ENCODE measurements at places on chromosomes 7 and 10.

DNA sequence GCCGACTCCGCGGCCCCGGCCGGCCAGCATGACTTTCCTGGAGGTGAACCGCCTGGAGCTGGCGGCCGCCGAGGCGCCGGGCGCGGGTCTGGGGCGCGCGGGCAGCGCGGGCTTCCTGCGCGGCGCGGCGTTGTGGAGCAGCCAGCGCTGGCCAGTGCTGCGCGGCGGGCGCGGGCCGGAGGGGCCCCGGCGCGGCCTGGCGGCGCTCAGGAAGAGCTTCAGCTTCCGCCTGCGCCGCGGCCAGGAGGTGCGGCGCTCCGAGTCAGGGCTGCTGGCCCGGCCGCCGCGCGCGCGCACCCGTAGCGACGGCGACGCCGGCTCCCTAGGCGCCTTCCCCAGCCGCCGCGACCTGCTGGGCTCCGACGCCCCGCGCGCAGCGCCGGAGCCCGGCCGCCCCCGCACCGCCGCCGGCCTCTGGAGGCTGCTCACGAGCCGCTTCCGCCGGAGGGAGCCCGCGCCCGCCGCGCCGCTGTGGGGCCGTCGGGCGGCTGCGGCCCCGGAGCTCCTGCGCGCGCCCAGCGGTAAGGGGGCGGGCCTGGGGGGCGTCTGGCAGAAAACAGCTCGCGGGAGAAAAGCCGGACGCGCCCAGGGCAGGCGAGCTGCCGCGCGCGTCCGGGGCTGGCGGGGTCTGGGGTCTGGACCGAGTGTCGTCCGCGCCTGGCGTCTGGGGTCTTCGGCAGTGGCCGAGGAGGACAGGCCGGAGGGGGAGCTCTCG is 29.0 kb downstream of the AGAP3 start:
- DNase-seq = peak; percentile 13

DNA sequence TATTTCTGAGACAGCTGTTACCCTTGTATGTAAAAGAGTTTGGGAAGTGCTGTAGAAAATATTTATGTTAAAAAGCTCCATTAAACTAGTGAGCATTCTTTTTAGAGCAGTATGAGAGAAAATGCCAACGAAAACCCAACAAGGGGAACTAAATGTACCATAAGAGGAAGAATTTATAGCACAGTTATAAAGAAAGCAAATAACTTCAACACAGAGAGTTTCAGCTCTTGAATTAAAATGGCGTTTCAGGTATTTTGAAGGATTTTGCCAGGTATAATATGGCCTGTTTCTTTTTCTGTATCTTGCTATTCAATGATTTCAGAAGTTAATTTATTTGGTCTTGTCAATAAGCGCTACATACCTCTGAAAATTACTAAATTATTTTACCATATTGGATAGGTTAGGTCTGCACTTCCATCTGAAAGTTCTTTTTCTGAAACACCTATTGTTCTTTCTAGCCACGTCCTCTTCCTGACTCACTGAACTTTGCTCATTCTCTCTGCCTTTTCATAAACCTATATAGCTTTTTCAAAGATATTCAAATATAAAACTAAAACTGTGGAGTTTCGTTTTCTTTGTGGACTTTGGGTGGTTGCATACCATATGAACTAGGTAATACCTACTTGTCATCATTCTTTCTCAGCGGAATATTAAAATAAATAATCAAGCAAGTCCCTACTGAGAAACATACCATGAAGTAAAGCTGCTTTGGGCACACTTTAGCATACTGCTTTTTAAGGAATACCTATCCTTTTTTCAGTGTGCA is 136.1 kb downstream of the SEMA3A start:
- DNase-seq = no peak

- peak; percentile 27 for DNase-seq
These were observed 31.8 kb downstream of the WNT16 start for GRCh38 chr7:121360564-121360963.

DNA sequence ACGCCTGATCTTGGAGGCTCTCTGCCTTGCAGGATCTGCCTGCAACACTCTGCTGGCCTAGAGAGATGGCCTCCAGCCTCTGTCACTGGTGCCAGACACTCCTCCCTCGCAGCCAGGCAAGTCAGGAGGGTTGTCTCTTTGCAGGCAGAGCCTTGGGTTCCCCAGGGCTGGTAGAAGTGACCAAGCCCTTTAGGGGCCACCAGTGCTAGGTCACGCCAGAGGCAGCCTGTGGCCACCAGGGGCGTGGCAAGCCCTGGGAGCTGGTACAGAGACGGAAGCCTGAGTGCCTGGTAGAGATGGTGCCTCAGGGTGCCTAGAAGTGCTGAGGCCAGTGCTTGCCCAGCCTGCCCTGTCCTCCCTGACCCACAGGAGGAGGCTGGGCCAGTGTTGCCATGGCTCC is 9.1 kb downstream of the ADCYAP1R1 start:
- DNase-seq = no peak

- peak; percentile 41 for DNase-seq
These were observed 10.9 kb downstream of the OGDH start for GRCh38 chr7:44617225-44617890.

DNA sequence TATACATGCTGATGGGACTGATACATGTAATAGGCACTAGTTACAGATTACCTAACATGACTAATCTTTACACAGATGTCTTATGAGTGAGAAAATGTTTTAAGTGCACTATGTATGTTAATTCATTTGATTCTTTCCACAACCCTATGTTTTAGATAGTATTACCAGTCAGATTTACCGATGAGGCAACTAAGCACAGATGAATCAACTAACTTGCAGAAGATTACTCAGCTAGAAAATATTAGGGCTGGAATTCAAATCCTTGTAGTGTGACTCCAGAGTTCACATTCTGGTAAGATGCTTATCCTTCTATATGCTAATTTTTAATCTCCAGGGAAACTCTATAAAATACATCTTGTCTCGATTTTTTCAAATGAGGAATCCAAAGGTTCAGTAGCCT is 964.9 kb downstream of the REEP3 start:
- no peak for DNase-seq

All from CD4-positive, alpha-beta T cell treated with Interleukin-17A for 1 hour (primary cell).